Activated CD8-positive, alpha-beta memory T cell treated with anti-CD3 and anti-CD28 coated beads, Interleukin-2, amount 10 ng/mL, durations not matched to agents 7 days and 5 days (primary cell): ENCODE measurements at places on chromosomes 11 and 22. TPM values are rescaled to one million over a fixed set of nuclear protein-coding genes. Genes with fewer than 3 reads are reported as not detected.

DNA sequence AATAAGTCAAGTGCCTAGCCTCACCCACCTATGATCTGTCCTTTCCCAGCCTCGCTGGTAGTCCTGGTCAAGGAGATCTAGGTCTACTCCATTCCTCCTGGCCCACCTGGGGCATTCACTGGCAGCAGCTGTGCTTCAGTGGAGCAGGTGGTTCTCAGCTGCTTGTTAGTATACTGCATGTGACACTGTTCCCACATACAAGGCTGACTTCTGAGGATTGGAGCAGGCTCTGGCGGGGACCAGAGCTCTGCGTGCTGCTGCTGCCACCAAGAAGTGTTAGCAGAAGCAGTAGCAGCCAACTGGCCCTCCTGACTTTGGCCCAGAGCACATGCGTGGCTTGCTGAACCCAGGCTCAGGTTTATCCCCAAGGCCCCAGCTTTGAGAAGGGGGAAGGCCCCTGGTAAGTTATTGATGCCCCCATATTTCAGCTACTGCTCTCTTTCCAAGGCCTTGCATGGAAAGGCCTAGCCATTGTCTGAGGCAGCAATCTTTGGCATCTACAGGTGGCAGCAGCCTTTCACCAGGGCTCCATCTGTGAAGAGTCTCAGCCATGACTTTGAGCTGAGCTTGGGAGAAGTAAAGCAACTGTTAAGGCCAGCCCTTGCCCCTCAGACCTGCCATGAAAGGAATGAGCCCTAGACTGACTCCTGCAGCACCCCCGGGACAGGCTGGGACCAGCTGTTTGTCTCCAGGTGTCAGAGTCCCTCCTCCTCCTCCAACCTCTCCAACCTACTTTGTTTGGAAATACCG lies 26.5 kb downstream of the ARHGAP1 start:
- peak overlapping the region; percentile 81 for H3K27ac ChIP-seq
- no peaks in the 10 kb centered on the region for H3K27me3 ChIP-seq
- peaks cover 26% of the 10 kb centered on the region for H3K36me3 ChIP-seq
- no peak for DNase-seq
- H3K4me3 ChIP-seq, result no peak overlapping the region

GRCh38 chr11:58880625-58881024 lies 36.1 kb upstream of the GLYATL2 start:
- no peak overlapping the region for H3K4me3 ChIP-seq
- H3K36me3 ChIP-seq, result no peaks in the 10 kb centered on the region
- no peaks in the 10 kb centered on the region for H3K27me3 ChIP-seq
- no peak for DNase-seq
- no peak overlapping the region for H3K27ac ChIP-seq

Gene GAB2
- total RNA-seq, result 23.8 TPM

Gene BIRC3
- total RNA-seq, result 231 TPM
